ENCODE measurements at places on chromosomes 12 and 14.

DNA sequence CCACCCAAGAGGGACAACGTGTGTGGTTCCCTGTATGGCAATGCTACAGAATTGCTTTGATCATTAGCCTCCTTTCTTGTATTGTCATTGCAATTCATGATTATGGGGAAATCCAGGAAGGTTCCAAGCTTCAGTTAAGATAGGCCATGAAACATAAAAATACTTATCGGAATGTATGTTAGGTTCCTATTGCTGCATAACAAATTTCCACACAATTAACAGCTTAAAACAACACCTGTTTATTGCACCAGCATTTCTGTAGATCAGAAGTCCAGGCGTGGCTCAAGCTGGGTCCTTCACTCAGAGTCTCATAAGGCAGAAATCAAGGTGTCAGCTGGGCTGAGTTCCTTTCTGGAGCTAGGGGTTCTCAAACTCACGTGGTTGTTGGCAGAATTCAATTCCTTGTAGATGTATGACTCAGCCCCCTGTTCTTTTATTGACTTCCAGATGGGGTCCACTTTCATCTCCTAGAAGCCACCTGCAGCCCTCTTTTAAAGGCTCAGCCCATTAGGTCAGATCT is 365.6 kb upstream of the TMPO start:
- no peak for DNase-seq

- no peak for DNase-seq
Observed at GRCh38 chr12:16454481-16454880, 107.0 kb downstream of the MGST1 start.

GRCh38 chr12:52368508-52368907 is 1.2 kb upstream of the KRT85 start:
- no peak for DNase-seq

DNA sequence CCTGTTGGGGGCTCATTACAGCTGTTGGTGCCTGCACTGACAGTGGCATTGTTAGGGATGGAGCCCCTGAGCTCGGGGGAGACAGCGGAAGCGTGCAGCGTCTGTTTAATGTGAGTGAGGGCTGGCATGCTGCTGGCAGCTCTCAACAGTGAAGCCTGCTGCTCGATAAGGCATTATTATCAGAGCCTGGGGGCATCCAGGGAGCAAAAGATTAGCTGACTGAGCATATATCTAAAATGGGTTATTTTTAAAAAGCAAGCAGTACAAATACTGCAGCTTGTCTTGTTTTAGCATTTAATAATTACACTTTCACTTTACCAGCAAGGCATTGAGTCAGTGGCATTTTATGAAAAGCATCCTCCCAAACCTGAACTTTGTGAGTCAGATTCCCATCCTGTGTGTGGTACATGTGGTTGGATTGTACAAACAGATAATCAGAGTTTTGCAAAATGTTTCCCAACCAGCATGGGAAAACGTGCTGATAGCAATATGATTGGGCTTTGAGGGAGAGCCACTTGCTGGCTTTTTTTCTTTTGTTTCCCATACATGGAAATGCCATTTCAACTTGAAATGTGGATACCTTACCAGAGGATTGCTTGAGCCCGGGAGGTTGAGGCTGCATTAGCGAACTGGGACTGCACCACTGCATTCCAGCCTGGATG is 150.8 kb downstream of the PRKCH start:
- no peak for DNase-seq

GRCh38 chr14:58808828-58809227 is 171.1 kb downstream of the DACT1 start:
- peak; percentile 89 for DNase-seq

GRCh38 chr12:47139000-47139681 is 59.4 kb upstream of the AMIGO2 start:
- no peak for DNase-seq

GRCh38 chr12:4763549-4763948 is 43.3 kb downstream of the GALNT8 start:
- no peak for DNase-seq

GRCh38 chr14:62301911-62302310 is 539.7 kb downstream of the SNAPC1 start:
- no peak for DNase-seq

- no peak for DNase-seq
Observed at GRCh38 chr14:34797747-34798583, 77.2 kb downstream of the BAZ1A start.

DNA sequence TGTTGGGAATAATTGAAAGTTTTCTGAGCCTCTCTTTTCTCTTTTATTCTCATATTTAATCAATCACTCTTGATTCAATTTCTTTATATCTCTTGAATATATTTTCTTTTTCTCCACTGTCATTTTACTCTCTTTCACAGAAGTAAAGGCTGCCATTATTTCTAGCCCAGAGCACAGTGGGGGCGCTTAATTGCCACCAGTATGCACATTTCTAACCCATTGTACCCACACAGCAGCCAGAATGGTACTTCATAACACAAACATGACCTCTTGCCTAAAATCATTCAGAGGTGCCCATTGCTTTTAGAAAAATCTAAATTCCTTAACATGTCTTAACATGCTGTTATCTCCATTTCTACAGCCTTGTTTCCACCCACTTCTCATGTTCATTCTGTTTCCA is 190.2 kb upstream of the LMO3 start:
- no peak for DNase-seq

- DNase-seq: no peak
Observed at GRCh38 chr14:75418850-75419768, 8.7 kb upstream of the JDP2 start.

DNA sequence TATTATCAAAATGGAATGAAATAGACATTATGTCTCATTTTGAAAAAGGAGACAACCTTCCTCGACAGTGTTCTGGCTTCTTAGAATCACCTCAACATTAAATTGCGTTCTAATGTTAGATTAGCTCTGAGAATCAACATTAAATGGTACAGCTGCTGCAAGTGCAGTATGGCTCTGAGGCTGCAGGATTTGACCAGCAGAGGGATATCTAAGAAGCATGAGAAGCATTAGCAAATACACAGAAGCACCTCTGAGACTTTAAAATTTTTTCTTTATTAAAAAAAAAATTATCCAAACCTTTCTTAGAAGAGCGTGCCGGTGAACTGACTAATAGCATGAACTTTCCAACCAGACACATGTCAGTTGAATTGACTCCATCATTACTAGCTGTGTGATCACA is 253.4 kb upstream of the LRIG3 start:
- no peak for DNase-seq

- DNase-seq: no peak
Observed at GRCh38 chr12:118311666-118312065, 61.0 kb downstream of the TAOK3 start.

DNA sequence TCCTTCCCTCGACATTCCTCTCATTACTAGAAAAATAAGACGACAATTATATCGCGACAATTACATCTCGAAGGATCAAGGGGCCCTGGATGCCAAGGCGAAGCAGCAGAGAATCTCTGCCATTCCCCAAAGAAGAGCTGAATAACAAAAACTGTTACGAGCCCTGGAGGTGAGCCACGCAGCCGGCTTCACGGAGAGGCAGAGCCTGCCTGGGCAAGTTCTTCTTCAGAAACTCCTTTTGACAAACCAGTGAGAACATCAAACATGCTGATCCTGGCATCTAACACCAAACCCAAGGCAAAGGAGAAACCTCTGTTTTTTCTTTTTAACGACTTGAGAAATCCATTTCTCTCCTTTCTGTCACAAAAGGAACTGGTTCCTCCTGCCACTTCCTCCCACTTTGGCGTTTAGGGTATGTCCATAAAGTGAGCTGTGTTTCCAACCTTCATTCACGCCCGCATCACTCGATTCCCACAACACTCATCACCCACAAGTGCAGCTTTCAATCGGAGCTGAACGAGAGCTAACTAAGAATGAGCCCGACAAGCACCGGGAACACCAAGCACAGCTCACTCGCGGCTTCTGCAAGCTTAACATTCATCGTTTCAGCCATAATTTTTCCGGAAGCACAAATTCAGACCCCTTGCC is 21.5 kb downstream of the CCDC88C start:
- DNase-seq: peak; percentile 82

GRCh38 chr12:132169376-132169775 is 25.1 kb downstream of the NOC4L start:
- no peak for DNase-seq

GRCh38 chr12:92539976-92540781 is 162.6 kb upstream of the PLEKHG7 start:
- no peak for DNase-seq

- DNase-seq: no peak
Observed at GRCh38 chr12:56221232-56221756, 428 bp downstream of the RNF41 start.

DNA sequence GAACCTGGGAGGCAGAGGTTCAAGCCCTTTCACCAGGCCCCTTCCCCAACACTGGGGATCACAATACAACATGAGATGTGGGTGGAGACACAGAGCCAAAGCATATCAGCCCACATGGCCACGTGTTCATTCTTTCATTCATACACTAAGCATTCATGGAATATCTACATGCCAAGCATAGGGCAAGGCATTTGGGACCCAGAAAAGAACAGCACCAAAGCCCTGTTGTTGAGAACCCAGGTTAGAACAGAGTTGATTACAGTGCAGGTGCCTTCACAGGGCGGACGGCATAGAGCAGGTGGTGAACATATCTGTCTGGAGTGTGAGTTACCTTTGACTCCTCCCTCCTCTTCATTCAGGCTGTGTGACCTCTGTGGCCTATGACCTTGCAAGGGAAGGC is 159.4 kb upstream of the GSC start:
- no peak for DNase-seq

DNA sequence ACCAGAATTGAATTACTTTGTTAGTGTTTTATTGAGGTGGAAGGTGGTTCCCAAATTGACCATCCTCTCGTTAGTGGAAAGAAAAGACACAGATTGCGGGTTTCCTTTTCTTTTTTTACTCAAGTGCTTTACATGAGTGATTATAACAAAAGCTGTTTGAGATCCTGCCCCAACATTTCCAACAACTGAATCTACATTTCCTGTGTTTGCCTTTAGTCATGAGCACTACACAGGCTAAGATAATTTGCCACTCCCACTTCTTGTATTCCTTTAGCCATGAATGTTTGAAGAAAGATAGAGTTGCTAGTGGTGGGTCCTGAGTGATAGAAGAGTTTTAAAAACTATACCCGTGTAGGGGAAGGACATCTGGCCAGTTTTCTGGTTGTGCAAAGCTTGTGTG is 16.0 kb downstream of the RERGL start:
- DNase-seq: no peak

DNA sequence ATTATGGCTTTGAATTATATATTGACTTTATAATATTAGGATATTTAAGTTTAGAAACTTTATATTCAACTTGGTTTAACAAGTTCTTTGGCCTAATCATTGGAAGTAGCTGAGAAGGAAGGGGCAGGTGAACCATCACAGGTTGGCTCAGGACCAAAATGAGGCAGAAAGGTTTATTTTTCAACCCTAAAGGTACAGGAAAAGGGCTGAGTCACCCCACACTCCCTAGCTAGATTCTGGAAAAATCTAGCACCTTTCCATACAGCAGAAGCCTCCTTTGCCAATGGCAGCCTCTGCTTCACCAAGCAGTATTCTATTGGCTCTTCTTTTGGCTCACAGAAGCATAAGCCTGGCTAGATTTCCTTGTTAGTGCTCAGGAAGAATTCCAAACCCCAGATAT is 19.3 kb upstream of the MED6 start:
- DNase-seq: no peak

GRCh38 chr14:34460841-34461240 is 1.2 kb downstream of the SPTSSA start:
- DNase-seq: no peak

- no peak for DNase-seq
Observed at GRCh38 chr14:92482621-92483319, 30.8 kb upstream of the RIN3 start.

- peak; percentile 31 for DNase-seq
Observed at GRCh38 chr12:122523846-122524718, 2.7 kb downstream of the RSRC2 start.

- DNase-seq: no peak
Observed at GRCh38 chr14:62077676-62078261, 315.5 kb downstream of the SNAPC1 start.

- no peak for DNase-seq
Observed at GRCh38 chr12:91044586-91044985, 13.2 kb downstream of the KERA start.

DNA sequence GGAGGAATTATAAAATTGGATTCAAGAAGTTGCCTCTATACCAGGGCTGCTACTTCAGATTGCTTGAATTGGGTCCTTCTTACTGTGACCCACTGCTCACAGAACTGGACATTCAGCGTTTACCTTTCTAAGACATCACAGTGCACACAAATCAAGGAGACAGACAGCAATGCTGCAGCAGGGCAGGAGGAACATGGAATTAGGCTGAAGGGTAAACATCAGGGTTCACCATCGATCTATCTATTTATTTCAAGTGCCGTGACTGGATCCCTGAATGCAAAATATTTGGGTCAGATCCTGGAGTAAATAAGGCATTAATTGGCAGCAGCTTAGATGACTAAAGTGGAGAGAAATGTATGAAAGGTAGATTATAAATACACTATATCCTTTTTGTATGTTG is 76.9 kb upstream of the HMGA2 start:
- no peak for DNase-seq

DNA sequence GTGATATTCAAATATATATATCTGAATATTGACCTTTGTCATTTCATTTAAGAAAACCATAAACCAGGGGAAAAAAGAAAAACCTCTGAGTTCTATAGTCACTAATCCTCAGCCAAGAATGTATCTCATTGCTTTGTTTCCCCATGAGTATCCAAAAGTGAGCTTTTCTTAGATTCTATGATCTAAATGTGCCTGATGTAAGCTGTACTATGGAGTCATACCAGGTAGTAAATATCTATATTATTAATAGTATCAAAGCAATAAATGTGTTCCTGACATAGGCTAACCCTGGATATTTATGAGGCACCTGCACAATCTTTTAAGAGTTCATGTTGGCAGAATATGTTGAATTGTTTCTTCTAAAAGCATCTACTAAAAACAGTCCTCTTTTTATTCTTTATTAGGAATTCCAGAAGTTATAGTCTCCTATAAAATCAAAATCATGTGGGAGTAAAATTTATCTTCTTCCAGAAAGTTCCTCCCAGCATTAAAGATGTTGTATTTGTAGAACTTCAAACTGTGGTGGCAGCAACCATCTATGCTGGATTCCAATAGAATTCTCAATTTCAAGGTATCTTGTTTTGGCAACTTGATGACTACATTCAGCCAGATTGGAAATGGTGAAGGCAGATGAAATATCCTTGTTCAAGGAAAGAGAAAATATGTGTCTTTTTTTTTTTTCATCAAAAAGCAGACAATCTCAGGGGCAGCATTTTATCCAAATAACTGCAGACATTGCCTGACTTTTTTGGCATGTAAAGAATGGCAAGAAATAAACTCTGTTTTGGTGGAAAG is 139.7 kb upstream of the RASSF8 start:
- no peak for DNase-seq

GRCh38 chr12:127770118-127770517 is 496.9 kb upstream of the TMEM132C start:
- DNase-seq: no peak

GRCh38 chr12:14779834-14780233 is 23.4 kb downstream of the WBP11 start:
- DNase-seq: no peak
